ENCODE measurements at places on chromosomes 6 and 20.

GRCh38 chr6:96157018-96157565 lies 141.3 kb downstream of the FUT9 start:
- H3K27ac ChIP-seq = no peak overlapping the region
- H3K27me3 ChIP-seq = no peaks in the 10 kb centered on the region
- H3K4me1 ChIP-seq = no peaks in the 10 kb centered on the region
- no peaks in the 10 kb centered on the region for H3K36me3 ChIP-seq

DNA sequence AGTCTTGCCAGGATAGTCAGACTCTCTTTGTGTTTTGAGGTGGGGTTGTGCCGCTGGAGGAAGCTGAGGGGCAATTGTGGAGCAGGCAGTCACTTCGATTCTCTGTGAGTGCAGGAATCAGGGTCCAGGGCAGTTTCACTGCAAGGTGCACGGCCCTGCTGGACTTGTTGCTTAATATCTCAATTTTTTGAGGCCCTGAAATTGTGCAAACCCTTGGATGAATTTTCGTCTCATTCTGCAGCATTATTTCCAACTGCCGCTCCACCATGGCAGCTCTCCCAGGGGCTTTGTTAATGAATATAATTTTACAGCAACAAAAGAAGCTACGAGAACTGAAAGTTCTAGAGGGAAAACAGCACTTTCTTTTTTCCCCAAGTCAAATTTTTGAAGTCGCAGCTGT lies 531.9 kb downstream of the QKI start:
- H3K4me3 ChIP-seq = no peak overlapping the region
- H3K27me3 ChIP-seq = no peaks in the 10 kb centered on the region
- DNase-seq = no peak
- H3K4me1 ChIP-seq = no peaks in the 10 kb centered on the region
- no peak overlapping the region for H3K27ac ChIP-seq

- H3K27ac ChIP-seq = no peak overlapping the region
- no peak for DNase-seq
- peaks cover 5% of the 10 kb centered on the region for H3K36me3 ChIP-seq
- no peaks in the 10 kb centered on the region for H3K27me3 ChIP-seq
- no peak overlapping the region for H3K4me3 ChIP-seq
- no peaks in the 10 kb centered on the region for H3K4me1 ChIP-seq
Measured at GRCh38 chr6:135282395-135282794, 101.3 kb downstream of the MYB start.

- DNase-seq = no peak
- H3K36me3 ChIP-seq = no peaks in the 10 kb centered on the region
- H3K4me3 ChIP-seq = no peak overlapping the region
- peaks cover 3% of the 10 kb centered on the region for H3K27me3 ChIP-seq
Measured at GRCh38 chr20:57024849-57025248, 241.6 kb downstream of the BMP7 start.

DNA sequence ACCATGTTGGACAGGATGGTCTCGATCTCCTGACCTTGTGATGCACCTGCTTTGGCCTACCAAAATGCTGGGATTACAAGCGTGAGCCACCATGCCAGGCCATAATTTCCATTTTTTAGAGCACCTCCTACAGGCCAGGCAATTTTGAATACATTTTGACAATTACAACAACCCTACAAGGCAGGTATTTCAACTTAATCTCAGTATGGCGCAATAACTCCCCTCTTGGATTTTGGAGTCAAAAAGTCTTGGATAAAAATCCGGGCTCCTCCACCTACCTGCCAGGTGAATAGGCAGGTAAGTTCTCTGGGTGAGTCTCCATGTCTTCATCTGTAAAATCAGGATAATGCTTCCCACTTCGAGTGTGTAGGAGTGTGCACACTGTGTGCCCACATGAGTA lies 39.5 kb upstream of the TFAP2C start:
- no peak overlapping the region for H3K4me3 ChIP-seq
- no peaks in the 10 kb centered on the region for H3K27me3 ChIP-seq
- no peaks in the 10 kb centered on the region for H3K4me1 ChIP-seq

- no peak for DNase-seq
- no peak overlapping the region for H3K27ac ChIP-seq
Measured at GRCh38 chr6:47008397-47008763, 33.8 kb downstream of the ADGRF1 start.

DNA sequence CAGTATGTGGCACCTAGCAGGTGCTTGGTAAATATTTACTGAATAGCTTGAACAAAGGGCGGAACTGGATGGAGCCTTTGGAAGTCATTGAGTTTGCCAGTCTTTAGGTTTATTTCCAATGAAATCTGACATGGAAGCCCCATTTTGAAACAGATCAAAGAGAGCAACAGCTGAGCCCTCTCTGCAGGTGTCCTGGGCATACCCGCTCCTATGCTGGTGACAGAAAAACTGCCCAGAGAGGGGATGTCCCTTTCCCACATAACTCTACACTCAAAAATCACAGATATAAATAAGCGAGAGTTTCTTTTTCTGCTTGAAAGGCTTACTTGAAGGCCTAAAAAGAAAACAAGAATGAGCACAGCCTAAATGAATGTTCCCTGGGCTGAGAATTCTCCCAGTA lies 53.0 kb upstream of the RALY start:
- no peaks in the 10 kb centered on the region for H3K27me3 ChIP-seq
- H3K4me3 ChIP-seq = no peak overlapping the region
- H3K4me1 ChIP-seq = no peaks in the 10 kb centered on the region
- no peaks in the 10 kb centered on the region for H3K36me3 ChIP-seq
- no peak for DNase-seq

- no peaks in the 10 kb centered on the region for H3K36me3 ChIP-seq
- no peaks in the 10 kb centered on the region for H3K4me1 ChIP-seq
- no peak for DNase-seq
- no peaks in the 10 kb centered on the region for H3K27me3 ChIP-seq
- no peak overlapping the region for H3K27ac ChIP-seq
- no peak overlapping the region for H3K4me3 ChIP-seq
Measured at GRCh38 chr6:49918787-49919186, 45.2 kb downstream of the DEFB114 start.

DNA sequence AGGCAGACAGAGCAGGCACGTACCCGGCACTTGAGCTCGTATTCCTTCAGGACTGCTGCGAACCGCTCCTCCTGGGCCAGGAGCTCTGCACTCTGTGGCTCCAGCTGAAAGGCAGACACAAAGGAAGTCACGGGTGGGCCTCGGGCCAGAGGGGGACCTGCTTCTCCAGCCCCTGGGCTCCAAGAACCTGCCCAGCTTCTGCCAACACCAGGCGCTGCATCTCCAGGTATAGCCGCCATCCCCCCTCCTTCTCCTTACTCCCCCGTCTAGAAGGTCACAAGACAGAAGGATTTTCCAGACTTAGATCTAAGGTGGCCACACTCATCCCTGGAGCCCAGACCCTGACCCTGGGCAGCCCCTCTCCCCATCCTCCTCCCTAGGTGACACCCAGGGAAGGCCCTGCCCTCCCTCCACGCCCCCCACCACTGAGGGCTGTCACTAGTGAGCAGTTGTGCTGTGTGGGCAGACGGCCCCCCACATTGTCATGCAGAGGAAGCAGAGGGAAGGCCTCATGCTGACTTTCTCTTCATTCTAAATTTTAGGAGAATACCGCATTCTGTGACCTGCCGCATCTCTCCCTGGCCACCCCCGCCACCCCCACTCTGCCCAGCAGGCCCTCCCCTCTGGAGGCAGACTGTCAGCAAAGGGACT lies 81.9 kb downstream of the GINS1 start:
- DNase-seq = peak; percentile 52
- peaks cover 13% of the 10 kb centered on the region for H3K36me3 ChIP-seq
- no peak overlapping the region for H3K4me3 ChIP-seq
- H3K27ac ChIP-seq = no peak overlapping the region
- no peaks in the 10 kb centered on the region for H3K4me1 ChIP-seq
